ENCODE measurements at places on chromosomes 4 and X.

DNA sequence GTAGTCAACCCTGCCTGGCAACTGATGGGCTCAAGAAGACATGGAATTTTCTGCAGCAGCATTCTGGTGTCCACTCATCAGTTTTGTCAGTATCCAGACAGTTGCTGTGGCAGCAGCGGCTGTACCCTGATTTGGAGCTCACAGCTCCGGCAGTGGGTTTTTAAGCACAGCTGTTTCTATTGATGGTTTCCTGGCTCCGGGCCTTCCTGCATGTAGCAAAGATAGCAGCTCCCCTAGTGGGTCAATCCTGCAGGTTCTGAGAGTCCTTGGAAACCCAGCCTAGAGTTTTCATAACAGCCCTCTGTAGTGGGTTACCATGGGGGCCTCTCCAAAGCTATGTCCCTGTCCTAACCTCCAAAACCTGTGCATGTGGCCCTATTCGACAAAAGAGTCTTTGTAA lies 84.0 kb upstream of the ATP6AP2 start:
- H3K36me3 ChIP-seq = no peaks in the 10 kb centered on the region
- no peaks in the 10 kb centered on the region for H3K27me3 ChIP-seq
- no peak overlapping the region for H3K4me3 ChIP-seq
- no peak overlapping the region for H3K27ac ChIP-seq
- DNase-seq = peak; percentile 4

DNA sequence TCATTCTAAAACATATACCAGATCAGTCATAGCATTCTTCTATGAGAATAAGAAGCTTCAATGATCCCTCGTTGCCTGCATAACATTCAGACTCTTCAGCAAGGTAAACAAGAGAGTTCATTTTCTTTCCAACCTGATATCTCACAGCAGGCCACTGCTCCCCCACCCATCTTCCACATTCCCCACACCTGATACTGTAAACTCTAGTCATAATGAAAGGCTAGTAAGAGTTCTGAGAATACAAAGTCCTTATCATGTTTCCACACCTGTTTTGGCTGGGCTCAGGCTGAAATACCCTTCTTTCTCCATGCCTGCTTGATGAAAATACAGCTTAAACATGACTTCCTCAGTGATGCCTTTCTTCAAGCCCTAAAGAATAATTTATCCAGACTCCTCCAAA lies 2.3 kb upstream of the AASDH start:
- H3K27me3 ChIP-seq = no peaks in the 10 kb centered on the region
- H3K36me3 ChIP-seq = no peaks in the 10 kb centered on the region
- no peak overlapping the region for H3K4me3 ChIP-seq
- H3K27ac ChIP-seq = peak overlapping the region; percentile 2

GRCh38 chrX:18594079-18594478 lies 77.8 kb downstream of the RS1 start:
- peaks cover 11% of the 10 kb centered on the region for H3K4me1 ChIP-seq
- H3K27me3 ChIP-seq = no peaks in the 10 kb centered on the region
- H3K36me3 ChIP-seq = peaks cover 9% of the 10 kb centered on the region
- no peak overlapping the region for H3K27ac ChIP-seq

GRCh38 chrX:102624105-102624504 lies 24.8 kb downstream of the ARMCX5 start:
- no peak overlapping the region for H3K4me3 ChIP-seq
- H3K4me1 ChIP-seq = no peaks in the 10 kb centered on the region
- no peaks in the 10 kb centered on the region for H3K27me3 ChIP-seq
- no peak overlapping the region for H3K27ac ChIP-seq
- no peaks in the 10 kb centered on the region for H3K36me3 ChIP-seq

Data from HepG2 (cell line).